Stimulated activated CD4-positive, alpha-beta T cell treated with anti-CD3 and anti-CD28 coated beads, Interleukin-1b, Interleukin-23, amount 100 ng/mL, for 24 hours (primary cell): ENCODE measurements at places on chromosomes 6 and 20.

- no peak for DNase-seq
Measured at GRCh38 chr6:54621285-54621684, 225.3 kb upstream of the FAM83B start.

- no peak for DNase-seq
Measured at GRCh38 chr20:10728873-10729670, 55.3 kb upstream of the JAG1 start.

GRCh38 chr6:63543982-63544381 lies 28.3 kb upstream of the LOC128125822 start:
- no peak for DNase-seq

- DNase-seq: no peak
Measured at GRCh38 chr6:170017603-170018320, 266.3 kb downstream of the ERMARD start.
